ENCODE measurements at places on chromosomes 5 and 9. TPM values are rescaled to one million over a fixed set of nuclear protein-coding genes. Genes with fewer than 3 reads are reported as not detected.

The SRA1 gene
- 46.0 TPM for total RNA-seq

The CARD6 gene
- 1.4 TPM for total RNA-seq

The DEPDC1B gene
- total RNA-seq = 33.6 TPM

The TRIM41 gene
- 35.3 TPM for total RNA-seq

The ACTBL2 gene
- total RNA-seq = not detected

The ADAMTS13 gene
- total RNA-seq = 2.6 TPM

The ARL15 gene
- total RNA-seq = 5.5 TPM

The MARCOL gene
- total RNA-seq = not detected

The GABRP gene
- total RNA-seq = not detected

The C6 gene
- total RNA-seq = not detected

The JAK2 gene
- total RNA-seq = 25.5 TPM

The FBN2 gene
- total RNA-seq = not detected

The ADAMTS16 gene
- not detected for total RNA-seq

The FCN2 gene
- not detected for total RNA-seq

The PLPP1 gene
- total RNA-seq = 7.2 TPM

The ENHO gene
- total RNA-seq = 0.26 TPM

The ZFP37 gene
- total RNA-seq = 1.5 TPM

The PCDHGA6 gene
- total RNA-seq = 0.10 TPM

The ADCY2 gene
- total RNA-seq = not detected

The CTNND2 gene
- not detected for total RNA-seq

The PDCD1LG2 gene
- total RNA-seq = 0.73 TPM

The AOPEP gene
- total RNA-seq = 10.7 TPM

The AIF1L gene
- 0.85 TPM for total RNA-seq

The C9 gene
- total RNA-seq = not detected

The TMEM171 gene
- total RNA-seq = not detected

Measured in activated CD4-positive, alpha-beta memory T cell treated with anti-CD3 and anti-CD28 coated beads for 36 hours (primary cell).